Activated T-helper 1 cell treated with Interleukin-2 at 50 U/mL for 16 hours (primary cell): ENCODE measurements at places on chromosomes 16 and 17.
A peak's percentile ranks its signal among the peaks of the same experiment; 100 is the strongest.

DNA sequence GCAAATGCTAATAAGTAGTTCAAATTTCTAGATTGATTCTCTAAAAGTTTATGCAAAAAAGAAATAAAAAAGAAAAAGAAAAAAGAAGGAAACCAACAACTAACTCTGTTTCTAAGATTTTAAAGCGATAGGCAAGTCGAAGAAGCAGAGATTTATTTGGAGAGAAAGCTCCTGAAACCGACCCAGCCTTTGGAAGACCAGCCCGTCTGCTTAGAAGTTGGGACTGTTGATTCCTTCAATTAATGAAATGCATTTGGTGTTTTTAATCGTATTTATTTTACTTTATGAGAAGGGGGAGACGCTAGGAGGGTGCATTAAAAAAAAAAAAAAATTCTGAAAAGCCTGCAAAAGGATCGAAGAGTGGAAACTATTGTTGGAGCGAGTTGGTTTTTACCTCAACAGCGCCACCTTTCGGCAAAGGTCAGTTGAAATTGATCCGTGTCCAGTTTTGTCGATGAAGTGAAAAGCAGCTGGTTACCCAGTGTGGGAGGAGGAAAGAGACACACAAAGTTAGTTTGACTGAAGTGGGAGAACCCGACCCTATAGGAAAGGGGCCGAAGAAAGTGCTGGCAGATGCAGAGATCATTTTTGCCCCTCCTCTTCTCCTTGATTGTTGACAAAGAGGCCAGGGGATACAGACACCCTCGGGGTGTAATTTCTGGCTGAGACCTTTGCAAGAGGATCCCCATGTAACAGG lies 1.5 kb upstream of the MAF start:
- peak; percentile 76 for DNase-seq

GRCh38 chr16:62213763-62214162 lies 177.5 kb upstream of the CDH8 start:
- DNase-seq: no peak

GRCh38 chr16:84095466-84095865 lies 21.3 kb downstream of the MBTPS1 start:
- no peak for DNase-seq

DNA sequence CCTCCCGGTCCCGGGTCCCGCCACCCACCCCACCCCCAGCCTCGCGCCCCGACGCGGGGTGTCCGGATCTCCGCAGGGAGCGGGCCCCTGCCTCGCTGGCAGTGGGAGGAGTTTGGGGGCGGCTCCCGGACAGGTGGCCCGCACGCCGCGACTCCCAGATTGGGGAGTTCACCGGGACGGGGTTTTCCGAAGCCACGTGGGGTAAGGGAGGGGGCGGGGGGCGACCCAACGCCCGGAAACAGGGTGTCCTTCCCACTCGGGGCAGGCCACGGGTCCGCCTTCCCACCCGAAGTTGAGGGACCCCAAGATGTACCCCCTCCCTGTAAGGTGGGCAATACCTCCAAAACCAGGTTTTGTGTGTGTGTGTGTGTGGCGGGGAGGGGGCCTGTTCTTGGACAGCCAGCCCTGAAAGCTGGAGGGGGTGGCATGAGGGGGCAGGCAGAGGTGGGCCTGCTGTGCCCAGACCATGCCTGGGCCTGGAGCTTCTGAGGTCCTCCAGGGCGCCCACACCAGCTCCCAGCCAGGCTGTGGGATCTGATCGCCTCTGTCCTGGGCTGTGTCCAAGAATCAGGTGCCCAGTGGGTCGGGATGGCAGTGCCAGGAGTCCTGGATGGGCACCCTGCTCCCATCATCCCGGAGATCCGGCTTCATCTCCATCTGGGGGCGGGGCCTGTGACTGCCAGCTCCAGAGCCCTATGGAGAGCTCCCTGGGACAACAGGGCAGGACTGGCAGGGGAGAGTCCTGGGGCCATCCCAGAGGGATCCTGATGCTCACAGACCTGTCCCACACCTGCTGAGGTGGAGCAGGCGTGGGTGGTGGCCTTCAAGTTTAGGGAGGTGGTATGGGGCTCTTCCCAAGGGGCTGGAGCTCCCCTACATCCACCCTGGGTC lies 767 bp downstream of the SYNGR2 start:
- peak; percentile 41 for DNase-seq

GRCh38 chr17:66652840-66653507 lies 181.9 kb upstream of the CACNG5 start:
- DNase-seq: no peak

- DNase-seq: no peak
These were observed 46.5 kb downstream of the NT5M start for GRCh38 chr17:17349724-17350106.

GRCh38 chr17:82938873-82939620 lies 99.2 kb upstream of the ZNF750 start:
- no peak for DNase-seq

- no peak for DNase-seq
These were observed 11.9 kb upstream of the SHCBP1 start for GRCh38 chr16:46632778-46633733.
